Activated CD8-positive, alpha-beta memory T cell treated with anti-CD3 and anti-CD28 coated beads for 1 hour (primary cell): ENCODE measurements at places on chromosomes 6 and 20.

DNA sequence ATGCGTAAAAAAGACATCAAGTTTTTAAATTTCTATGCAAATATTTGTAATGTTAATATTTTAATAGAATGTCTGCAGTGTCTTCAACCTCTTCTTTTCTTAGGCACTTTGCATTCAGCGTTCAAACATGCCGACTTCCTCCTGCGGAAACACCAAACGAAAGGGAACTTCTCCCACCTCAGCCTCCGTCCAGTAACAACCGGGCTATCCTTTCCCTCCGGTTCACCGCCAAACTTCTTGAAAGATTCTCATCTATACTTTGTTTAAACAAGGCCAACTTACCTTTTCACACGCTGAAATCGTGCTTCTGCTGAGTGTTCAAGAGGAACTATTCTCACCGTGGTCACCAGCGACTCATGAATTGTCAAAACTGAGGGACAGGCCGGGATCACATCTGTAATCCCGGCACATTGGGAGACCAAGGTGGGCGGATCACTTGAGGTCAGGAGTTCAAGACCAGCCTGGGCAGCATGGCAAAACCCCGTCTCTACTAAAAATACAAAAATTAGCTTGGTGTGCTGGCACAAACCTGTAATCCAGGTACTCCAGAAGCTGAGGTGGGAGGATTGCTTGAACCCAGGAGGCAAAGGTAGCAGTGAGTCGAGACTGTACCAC is 44.8 kb downstream of the GJA1 start:
- DNase-seq, result no peak

DNA sequence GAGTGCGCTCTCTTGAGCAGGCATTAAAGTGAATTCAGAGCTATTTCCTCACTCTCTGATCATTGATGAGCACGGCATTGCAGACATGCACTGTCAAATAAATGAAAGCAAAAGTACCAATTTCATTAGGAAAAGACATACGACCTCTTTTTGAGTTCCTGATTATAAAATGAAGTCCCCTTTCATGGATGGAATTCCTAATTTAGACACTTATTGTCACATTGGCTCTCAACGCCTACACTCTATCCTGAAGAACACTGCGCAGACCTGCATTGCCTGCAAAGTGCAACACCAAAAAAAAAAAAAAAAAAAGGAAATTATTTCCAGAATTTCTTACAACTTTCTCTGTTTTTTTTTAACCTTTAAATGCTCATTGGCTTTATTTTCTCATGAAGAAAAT is 1.6 kb downstream of the ADGRB3 start:
- DNase-seq, result no peak

GRCh38 chr6:109010705-109011102 is 83.9 kb downstream of the SESN1 start:
- DNase-seq, result no peak

DNA sequence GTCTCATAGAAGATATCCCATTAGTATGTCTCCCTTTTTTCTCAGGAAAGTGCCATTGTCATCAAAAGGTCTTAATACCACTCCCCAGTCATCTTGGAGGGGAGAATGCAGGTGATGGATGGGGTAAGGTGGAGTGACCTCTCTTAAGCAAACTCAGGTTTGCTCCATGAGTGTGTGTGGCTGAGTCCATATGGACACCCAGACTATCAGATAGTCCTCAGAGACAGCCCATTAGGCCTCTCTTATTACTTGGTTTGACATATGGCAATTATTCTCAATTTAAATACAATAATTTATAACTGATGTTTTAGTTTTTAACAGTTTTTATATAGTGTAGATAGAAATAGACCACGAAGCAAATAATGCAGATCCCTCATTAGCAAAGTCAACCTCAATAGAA is 23.2 kb downstream of the LAMA4 start:
- DNase-seq, result no peak

DNA sequence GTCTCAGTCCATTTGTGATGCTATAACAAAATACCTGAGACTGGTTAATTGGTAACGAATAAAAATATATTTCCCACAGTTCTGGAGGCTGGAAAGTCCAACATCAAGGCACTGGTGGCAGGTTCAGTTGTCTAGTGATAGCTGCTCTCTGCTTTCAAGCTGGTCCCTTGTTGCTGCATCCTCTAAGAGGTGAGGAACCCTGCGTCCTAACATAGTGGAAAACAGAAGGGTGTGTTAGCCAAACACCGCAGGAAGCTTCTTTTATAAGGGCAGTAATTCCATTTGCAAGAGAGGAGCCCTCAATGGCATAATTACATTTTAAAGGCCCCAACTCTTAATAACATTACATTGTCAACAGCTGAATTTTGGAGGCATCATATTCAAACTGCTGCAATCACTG is 372.7 kb downstream of the ADGRB3 start:
- no peak for DNase-seq

DNA sequence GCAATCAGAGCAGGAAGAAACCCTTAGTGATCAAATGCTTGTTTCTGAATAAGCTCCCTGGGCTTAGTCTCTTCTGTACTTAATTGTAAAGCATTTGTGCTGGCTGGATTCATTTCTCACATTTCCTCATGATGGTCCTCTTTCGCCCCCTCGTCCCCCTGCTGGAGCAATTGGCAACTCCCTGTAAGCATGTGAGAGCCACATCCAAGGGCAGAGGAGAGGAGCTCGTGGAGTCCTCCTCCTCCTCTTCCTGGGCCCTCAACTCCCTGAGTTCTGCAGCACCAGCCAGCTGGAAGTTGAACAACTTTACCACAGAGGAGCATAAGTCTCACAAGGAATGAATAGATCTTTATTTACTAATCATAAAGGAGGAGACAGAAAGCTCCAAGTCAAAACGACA is 12.6 kb downstream of the ANKEF1 start:
- no peak for DNase-seq

GRCh38 chr6:170311696-170312095 is 5.1 kb downstream of the FAM120B start:
- DNase-seq, result no peak

- DNase-seq, result no peak
These were observed 24.6 kb upstream of the FOXC1 start for GRCh38 chr6:1584996-1585668.
